Stimulated activated CD4-positive, alpha-beta T cell treated with anti-CD3 and anti-CD28 coated beads, Interleukin-1b, Interleukin-23, amount 100 ng/mL, for 1 hour (primary cell): ENCODE measurements at places on chromosomes 12 and 14.

DNA sequence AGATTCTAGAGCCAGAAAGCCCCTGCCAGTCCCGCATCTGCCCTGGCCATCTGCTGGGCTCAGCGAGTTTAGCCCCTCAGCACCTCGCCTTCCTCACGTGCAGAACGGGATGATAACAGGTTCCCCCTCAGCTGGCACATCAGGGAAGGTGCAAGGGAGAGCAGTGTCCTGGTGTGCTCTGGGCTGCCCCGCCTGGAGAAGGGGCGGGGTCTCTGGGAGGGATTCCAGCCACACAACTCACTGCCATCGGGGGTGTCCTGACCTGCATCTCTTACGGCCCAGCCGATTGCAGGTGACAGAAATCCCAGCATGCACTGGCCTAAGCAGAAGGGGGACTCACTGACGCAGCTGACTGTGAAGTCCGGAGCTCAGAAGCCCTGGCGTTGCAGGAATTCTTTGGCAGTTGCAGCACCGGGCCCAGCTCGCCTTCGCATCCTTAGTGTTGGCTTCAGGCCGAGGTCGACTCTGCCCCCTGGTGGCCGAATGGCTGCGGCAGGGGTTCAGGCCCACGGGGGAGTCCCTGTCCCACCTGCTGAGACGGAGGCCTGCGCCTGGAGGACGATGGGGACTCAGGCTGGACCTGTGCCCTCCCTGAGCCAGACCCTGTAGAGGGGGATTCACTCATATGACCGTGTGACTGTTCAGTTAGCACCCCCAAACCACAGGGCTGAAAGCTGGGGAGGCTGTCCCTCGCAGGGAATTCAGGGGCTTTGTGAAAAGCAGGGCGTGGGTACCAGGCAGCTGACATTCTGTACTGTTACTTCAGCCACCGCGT, 178.6 kb downstream of the ADGRD1 start:
- DNase-seq = peak; percentile 72

DNA sequence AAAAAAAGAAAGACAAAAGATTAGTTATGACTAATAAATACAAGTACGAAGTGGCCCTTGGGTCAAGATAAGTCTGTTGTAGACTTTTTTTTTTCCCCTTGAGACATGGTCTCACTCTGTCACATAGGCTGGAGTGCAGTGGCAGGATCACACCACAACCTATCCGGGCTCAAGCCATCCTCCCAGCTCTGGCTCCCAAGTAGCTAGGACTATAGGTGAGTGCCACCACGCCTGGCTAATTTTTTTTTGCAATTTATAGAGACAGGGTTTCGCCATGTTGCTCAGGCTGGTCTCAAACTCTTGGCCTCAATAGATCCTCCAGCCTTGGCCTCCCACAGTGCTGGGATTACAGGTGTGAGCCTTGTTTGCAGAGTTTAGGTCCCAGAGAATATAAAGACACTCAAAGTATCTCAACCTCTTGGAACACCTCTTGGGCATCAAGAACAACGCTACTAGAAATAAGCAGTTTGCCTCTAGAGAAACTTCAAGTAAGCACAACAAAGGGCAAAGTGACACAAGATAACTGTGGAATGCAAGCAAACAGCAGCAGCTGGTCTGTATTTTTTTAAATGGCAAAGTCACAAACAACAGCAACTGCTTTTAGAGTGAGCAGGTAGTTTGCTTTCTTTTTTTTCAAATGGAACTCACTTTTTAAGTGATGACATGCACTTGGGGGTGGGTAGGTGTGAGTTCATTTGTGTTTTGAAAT, 3.9 kb upstream of the MDM2 start:
- no peak for DNase-seq

GRCh38 chr14:54572316-54572715, 5.4 kb downstream of the SAMD4A start:
- DNase-seq = no peak

GRCh38 chr12:105273601-105274000, 37.6 kb upstream of the APPL2 start:
- DNase-seq = no peak

DNA sequence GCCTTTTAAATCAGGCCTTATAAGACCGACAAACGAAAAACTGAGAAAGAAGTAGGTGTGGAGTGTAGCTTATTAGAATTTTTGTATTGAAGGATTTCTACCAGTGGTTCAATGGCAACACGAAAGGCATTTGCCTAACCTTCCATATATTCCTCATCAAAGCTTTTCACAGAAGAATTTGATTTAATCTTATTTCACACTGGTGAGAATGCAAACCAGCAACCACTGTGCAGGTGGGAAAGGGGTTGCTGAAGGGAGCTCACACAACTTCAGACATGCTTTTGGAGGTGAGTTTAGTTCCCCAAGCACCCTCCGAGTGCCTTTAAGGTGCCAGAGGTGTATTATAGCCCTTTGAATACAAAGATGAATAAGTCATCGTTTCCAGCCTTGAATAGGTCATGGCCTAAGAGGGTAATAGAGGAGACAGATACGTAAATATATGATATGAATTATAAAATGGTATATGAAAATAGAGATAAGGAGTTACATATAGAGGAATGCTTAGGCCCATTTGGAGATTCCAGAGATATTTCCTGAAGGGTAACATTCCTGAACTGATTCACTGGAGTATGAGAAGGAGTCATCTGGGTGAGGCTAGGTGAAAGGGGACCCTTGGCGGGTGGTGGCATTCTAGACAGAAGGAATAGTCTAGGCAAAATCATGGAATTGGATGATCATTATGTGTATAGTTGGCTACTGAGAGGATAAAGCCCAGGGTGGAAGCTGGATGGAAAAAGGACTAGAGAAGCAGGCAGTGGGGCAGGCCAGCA, 6.4 kb downstream of the ERP27 start:
- DNase-seq = no peak

GRCh38 chr14:85572011-85572410, 42.1 kb downstream of the FLRT2 start:
- no peak for DNase-seq

GRCh38 chr12:89875809-89876208, 167.2 kb upstream of the ATP2B1 start:
- no peak for DNase-seq

DNA sequence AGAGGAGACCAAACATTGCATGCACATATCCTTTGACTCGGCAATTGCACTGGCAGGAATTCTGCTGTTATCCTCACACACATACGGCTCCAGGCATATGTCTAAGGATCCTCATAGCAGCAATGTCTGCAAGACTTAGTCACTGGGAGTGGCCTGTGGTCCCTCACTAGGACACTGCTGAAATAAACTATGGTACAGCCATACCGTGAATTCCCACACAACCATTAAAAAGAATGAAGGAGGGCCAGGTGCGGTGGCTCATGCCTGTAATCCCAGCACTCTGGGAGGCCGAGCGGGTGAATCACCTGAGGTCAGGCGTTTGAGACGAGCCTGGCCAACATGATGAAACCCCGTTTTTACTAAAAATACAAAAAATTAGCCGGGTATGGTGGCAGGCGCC, 105.1 kb downstream of the ZFP36L1 start:
- no peak for DNase-seq

GRCh38 chr14:31879661-31880348, 197.3 kb upstream of the ARHGAP5 start:
- DNase-seq = no peak

DNA sequence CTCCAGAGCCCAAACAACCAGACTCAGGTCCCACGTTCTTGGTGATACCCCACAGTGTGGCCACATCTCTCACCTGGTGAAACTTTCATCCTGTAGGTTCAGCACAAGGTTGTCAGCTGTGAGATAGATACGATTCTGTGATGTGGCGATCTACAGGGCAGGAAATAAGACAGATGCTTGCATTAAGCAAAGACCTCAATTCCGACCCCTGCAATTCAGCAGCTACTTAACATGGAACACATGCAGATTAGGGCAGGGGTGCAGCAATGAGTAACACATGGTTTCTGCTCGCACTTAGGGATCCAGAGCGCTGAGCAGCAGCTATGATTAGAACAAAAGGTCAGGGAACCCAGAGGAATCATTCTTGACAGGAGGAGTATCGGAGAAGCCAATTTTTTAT, 4.1 kb downstream of the PHB2 start:
- DNase-seq = no peak

DNA sequence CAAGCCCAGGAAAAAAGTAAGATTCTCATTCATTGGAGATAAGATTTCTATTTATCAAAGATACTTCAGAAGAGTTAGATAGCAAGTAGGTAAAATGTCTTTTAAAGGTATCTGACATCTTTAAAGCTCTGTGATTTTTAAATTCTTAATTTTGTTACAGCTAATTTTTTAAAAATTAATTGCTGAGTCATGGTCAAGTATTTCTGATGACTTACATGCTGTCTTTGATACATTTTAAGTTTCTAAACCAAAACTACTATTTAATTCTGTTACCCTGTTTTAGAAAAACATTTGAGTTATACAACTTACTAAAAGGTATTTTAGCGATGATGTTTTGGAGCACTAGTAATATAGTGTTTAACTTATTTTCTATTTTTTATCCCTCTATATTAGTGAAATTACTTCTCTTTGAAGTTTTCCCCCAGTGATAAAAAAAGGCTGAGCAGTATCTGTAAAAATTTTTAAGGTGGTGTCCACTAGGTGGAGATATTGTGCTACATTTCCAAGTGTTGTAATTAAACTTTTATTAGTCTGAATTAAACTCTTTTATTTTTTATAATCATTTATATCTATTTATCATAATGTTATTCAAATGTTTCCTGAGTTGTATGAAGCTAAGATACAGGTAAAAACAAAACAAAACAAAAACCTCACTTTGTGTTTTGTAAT, 11.5 kb downstream of the ALG10 start:
- DNase-seq = no peak

DNA sequence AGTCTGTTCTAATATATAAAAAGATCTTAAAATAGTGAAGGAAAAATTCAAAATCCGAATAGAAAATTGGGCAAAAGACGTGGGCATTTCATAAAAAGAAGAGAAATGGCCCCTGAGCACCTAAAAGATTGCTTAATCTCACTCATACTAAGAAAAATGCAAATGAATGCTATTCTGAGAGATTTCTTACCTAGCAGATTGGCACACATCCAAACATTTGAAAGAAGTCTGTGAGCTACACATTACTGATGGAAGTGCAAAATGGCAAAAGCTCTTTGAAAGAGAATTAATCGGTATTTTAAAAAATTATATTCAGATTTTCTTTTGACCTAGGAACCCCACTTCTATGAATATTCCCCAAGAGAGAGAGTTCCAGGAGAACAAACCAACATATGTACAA, 280.4 kb upstream of the GARIN6 start:
- DNase-seq = no peak

DNA sequence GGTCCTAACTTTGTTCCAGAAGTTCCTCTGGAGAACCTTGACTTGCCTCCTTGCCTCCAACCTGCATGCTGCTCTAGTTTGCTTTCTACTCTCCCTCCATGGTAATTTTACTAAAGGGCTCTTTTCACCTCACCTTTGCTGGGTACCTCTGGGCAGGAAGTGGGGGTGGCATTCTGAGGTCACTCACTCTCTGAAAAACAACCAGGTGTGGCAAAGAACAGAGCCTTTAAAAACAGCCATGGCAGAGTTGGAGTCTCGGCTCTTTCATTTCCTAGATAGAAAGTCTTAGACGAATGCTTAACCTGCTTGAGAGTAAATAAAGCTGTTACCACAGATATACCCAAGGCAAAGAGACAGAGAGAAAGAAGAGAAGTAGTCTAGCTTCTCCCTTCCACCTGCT, 827.9 kb downstream of the BCL11B start:
- no peak for DNase-seq

GRCh38 chr12:3820122-3820521, 53.1 kb downstream of the PARP11 start:
- no peak for DNase-seq

DNA sequence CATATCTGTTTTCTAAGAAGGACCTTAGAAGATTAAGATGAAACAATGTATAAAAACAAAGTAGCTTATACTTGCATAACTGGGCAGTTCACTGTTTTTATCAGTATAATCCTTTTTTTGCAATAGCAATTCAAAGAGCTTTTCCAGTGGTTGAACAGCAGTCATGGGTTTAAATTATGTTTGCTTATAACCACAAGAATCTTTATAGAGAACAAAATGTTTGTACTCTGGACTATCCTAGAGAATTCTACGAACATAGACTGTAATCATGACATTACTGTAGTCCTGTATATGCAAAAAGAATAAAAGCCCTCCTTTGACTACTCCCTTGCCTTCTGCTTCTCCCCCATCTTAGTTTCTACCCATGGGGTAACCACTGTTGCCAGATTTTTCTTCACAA, 5.7 kb downstream of the FAM177A1 start:
- DNase-seq = no peak

DNA sequence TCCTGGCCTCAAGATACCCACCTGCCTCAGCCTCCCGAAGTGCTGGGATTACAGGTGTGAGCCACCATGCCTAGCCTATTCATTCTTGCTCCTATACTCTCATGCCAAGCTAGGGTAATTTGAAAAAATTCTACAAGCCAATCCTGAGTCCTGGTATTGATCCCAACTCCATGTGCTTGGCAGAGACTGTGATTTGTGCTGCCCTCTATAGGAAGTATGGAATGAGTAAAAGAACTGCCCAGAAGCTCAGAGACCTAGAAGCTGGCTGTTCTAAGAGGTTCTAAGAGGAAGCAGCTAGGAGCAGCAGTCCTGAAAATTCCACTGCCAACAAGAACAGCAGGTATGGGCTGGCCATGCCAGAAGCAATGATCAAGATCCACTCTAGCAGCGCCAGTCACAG, 402.5 kb downstream of the PCNX1 start:
- DNase-seq = no peak

DNA sequence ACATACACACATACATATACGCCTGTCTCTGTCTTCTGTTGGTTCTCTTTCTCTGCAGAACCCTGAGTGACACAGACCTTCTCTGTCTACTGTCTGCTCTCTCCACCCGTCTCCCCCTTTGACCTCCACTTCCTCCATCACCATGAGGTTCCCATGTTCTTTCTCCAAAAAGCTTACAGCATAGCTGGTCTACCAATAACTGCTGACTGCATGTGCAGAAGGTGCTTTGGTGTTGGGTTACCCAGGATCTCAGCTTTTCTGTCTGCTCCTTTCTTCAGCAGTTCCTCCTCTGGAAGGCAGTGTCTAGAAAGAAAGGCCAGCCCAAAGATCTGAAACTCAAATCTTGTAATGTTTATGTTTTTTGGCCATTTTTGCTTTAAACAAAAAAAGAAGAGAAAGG, 125.6 kb downstream of the SMOC1 start:
- no peak for DNase-seq

- no peak for DNase-seq
These were observed 65.9 kb downstream of the DCAF5 start for GRCh38 chr14:69087061-69087461.

- DNase-seq = no peak
These were observed 126.3 kb downstream of the CACNA1C start for GRCh38 chr12:2179058-2179457.

- DNase-seq = no peak
These were observed 13.7 kb upstream of the FBXL14 start for GRCh38 chr12:1607940-1608712.
